ENCODE measurements at places on chromosomes 2 and 18.

DNA sequence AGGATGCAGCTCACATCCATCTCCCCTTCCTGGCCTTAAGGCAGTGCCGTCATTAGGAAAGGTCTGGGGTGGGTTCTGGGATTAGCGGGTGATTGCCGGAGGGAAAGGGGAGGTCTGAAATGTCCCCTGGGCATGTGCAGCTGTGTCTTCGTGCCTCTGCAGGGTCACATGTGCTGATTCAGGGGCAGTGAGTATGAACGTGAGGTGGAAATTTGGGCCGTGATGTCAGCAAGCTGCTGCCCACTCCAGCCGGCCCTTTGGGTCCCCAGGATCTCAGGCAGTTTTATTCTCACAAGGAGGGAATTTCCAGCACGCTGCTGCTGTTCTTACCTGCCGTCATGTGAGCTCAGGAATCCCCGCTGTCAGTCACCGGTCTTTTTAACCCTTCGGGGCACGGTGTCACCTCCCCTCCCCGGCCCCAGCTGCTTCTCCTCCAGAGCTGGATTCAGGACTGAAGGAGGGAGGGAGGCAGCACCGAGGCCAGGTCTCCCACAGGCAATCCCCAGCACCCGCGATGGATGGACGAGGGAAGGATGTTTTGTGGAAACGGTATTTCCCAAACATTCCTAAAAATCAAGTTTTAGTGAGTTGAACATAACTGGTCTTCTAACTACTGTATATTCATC lies 23.5 kb downstream of the GPR35 start:
- DNase-seq = no peak

DNA sequence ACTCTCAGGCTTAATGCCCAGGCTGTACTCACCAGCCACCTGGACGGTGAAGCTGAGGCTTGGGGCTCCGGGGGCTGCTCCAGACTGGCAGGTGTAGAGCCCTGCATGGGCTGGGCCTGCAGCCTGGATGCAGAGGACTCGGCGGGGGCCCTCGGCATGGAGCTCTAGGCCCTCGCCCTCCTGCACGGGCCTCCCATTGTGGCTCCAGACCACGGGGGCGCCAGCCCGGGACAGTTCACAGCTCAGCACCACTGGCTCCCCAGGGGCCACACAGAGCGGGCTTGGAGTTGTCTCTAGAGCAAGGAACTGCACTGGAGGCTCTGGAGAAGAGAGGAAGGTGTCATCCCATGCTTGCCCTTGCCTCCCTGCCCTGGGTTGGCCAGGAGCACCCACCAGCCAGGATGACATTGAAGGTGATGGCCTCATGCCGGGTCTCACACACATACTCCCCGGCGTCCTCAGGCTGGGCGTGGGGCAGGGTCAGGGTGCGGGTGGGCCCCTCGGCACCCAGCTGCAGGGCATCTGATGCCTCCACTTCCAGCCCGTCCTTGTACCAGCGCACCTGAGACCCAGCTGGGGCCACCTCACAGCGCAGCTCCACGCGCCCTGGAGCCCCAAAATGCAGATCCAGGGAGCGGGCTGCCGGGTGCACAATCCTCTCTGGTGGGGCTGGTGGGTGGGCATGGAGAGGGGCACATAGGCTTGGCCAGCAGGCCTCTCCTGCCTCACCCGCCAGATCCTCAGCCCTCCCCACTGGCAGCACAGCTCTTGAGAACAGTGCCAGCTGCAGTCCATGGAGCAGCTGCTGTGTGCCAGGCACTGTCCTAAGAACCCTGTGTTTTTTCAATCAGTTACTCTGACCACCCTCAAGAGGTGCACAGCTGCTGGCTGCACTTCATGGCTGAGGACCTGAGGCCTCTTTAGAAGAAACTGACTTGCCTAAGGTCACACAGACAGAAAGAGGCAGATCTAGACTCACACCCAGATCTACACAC lies 13.3 kb downstream of the OBSL1 start:
- no peak for DNase-seq

- no peak for DNase-seq
These were observed 33.6 kb downstream of the DGKD start for GRCh38 chr2:233387667-233388528.

DNA sequence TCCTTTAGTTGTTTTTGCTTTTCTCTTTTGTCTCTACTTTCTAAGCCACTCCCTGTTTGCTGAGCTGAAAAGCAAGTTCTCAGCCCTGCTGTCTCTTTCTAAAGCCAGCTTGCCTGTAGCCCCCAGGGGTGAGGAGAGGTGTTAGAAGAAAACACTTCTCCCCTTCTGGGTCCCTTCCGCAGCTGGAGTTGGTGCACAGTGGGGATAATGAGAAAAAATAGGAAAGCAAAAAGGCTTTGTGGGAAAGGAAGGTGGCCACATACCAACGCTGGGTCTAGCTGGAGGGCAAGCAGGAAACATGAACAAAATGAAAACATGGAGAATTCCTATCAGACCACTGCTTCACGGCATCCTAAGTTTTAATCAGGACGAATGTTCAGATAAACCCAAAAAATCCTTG lies 15.5 kb upstream of the SLC20A1 start:
- DNase-seq = no peak

DNA sequence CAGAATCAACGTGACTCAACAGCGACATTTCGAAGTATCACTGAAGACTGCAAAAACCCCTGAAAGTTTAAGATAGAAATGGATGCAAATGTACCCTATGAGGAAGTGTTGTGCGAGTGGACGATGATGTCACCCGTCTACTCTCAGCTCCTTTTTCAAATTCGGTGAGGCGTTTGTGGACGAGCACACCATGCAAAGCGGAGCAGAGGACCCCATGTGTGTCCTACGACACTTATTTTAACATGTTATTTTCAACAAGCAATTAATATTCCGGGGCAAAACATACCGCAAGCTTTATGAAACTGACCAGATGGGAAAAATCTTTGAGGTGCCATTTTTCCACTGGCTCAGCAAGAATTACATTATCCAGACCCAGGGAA lies 2.0 kb downstream of the PXDN start:
- DNase-seq = peak; percentile 44

DNA sequence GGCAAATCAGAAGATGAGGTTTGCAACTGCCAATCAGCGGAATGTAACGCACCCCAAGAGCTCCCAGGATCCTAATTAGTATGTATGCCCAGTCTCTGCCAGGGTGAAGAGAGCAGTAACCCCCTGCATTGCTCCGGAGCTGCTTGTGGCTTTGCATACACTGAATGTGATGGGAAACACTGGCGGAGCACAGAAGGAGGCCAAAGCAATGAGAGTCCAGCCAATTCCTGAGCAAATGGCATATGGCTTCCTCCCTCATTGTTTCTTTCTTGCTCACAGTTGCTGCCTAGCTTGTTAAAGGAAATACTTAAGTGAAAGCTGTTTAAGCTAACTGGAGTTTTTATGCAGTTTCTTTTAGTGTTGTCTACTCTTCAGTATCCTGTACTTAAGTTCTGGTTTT lies 343.5 kb upstream of the NT5C1B start:
- no peak for DNase-seq

DNA sequence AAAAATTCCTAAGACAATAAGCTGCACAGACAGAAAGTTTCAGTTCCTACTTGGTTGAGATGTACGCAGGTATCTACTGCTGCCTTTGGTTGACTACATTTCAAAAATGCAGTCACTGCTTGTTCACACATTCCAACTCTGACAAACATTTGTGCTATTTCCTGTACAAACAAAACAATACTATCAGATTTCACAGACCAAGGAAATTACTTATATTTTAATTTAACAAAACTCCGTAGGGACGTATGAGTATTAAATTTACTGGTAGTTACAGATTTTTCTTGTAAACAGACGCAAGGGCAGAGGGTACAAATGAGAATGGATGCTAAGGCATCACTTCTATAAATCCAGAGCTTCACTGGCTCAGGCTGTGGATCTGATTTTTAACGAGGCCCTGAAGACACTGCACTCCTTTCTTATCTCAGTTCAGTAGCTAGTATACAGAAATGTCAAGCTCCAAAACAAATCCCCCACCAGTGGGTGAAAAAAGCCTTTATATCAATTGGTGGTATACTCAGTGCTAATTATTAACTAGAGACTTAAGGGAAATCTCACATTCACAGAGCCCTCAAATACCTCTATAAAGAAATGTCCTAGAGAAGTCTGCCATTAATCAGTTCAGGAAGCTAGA lies 31.7 kb upstream of the TTC32 start:
- no peak for DNase-seq

DNA sequence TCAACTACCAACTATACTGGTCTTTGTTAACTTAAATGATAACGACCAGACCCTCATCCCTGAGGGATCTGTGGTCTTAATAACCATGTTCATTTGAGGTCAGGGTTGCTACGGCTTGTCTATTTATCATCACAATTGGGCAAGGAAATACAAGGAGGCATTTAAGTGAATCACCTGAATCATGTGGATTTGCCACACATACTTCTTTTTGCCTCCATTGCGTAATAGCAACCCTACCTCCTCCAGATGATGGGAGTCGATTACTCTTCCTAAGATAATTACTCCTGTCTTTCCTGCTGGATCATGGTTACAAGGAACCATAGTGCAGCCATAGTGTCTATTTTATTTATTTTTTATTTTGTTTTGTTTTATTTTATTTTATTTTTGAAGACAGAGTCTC lies 42.2 kb downstream of the TAF4B start:
- DNase-seq = no peak

DNA sequence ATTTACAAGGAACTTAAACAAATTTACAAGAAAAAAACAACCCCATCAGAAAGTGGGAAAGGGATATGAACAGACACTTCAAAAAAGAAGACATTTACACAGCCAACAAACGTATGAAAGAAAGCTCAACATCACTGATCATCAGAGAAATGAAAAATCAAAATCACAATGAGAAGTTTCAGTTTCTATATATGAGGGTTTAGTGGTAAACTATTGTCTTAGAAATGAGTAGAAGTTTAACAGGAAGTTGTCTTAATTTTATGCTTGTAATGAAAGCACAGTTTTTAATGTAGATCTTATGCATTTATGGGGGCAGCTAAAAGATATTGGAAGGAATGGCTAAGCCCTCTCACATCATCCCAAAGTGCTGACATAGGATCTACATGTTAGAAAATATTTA lies 325.4 kb downstream of the ERBB4 start:
- no peak for DNase-seq

DNA sequence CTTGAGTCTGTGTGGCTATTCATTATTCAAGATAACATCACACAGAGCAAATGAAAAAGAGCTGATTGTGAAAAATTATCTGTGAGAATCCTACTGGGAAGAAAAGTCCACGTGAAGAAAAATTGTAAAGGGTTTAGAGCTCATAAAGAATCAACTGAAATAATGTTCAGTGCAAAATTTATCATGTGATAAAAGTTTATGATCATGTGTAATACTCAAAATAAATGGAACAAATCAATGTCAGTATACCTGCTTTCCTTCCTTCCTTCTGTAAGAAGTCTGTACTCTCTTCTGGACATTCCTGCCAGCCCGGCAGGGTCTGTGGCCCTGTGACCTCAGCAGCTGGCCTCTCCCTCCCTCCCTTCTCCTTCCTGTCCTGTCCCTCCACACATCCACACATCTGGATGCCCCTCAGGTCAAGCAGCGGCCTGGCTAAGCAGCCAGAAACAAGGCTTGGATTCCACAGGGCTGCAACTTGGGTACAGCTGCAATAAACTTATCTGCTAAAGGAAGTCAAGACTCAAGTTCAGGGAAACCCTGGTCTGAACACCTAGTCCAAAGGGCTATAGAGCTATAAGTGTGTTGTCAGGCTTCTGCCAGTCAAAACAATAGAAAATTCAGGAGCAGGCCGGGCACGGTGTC lies 172.1 kb downstream of the MREG start:
- DNase-seq = no peak

GRCh38 chr2:127197475-127198385 lies 22.4 kb downstream of the CYP27C1 start:
- DNase-seq = peak; percentile 91

- DNase-seq = no peak
These were observed 328.7 kb upstream of the FAM98A start for GRCh38 chr2:33927756-33928155.

DNA sequence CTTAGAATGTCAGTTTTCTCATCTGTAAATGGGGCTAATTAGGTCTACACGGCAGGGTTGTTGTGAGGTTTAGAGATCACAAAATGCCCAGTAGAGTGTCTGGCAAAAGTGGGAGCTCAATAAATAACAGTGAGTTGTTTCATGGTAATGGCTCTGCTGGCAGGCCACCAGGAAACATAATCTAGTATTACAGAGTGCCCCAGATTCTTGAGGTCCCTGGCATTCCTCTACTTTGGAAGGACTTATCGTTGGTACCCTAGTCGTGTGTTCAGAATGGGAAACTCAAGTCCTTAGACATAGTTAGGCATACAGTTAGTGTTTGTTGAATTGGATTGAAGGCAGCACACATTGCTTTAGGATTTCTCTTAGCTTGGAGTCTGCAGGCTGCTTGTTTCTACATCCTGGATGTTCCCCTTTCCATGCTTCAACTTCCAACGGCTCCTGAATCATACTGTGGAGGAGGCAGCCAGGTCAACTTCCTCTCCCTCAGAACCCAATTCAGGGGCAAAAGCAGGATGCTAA lies 161.5 kb upstream of the FOSL2 start:
- peak; percentile 10 for DNase-seq

GRCh38 chr2:230312638-230313037 lies 14.4 kb upstream of the SP140L start:
- DNase-seq = no peak

GRCh38 chr2:168639441-168639898 lies 163.0 kb upstream of the NOSTRIN start:
- no peak for DNase-seq

- DNase-seq = no peak
These were observed 37.2 kb downstream of the MIB1 start for GRCh38 chr18:21777814-21778213.

DNA sequence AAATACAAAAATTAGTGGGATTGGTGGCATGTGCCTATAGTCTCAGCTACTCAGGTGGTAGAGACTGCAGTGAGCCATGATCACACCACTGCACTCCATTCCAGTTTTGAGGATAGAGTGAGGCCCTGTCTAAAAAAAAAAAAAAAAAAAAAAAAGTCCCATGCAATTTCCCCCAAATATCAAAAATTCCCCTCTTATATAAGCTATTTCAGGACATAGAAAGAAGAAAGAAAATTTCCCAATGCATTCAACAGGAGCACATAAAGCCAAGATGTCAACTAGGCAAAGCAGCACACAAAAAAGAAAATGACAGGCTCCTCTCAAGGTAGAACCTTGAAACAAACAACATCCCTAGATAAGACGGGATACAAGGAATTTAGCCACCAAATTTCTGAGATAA lies 213.3 kb downstream of the TCF4 start:
- no peak for DNase-seq

DNA sequence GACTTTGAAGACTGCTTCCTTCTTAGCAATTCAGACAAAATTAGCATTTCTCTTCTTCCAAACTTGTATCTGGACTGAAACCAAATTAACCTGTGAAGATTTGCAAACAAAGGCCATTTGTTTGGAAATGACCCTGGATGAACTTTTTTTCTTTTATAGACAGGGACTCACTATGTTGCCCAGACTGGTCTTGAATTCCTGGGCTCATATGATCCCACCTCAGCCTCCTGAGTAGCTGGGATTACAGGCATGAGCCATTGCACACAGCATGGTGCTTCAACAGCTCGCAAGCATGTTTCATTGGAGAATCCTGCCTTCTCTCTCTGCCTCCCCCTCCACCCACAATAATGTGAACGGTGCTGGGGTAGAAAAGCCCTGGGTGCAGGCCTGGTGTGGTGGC lies 170.2 kb downstream of the ARL4C start:
- DNase-seq = no peak
